Activated CD8-positive, alpha-beta memory T cell treated with anti-CD3 and anti-CD28 coated beads, Interleukin-2, amount 10 ng/mL, durations not matched to agents 7 days and 5 days (primary cell): ENCODE measurements at places on chromosomes 7 and 10.

- no peak for DNase-seq
These were observed 99.0 kb downstream of the UBE2H start for GRCh38 chr7:129853661-129854268.

- peak; percentile 60 for DNase-seq
These were observed 59.8 kb upstream of the CHST15 start for GRCh38 chr10:124153023-124153826.

- DNase-seq, result no peak
These were observed 91.5 kb downstream of the ABCA13 start for GRCh38 chr7:48262606-48263310.

- no peak for DNase-seq
These were observed 19.9 kb downstream of the LMTK2 start for GRCh38 chr7:98126311-98127142.
